ENCODE measurements at places on chromosomes 3 and 15. TPM values are rescaled to one million over a fixed set of nuclear protein-coding genes. Genes with fewer than 3 reads are reported as not detected.

The DNASE1L3 gene
- not detected for total RNA-seq

The LSMEM2 gene
- total RNA-seq = not detected

The RBPMS2 gene
- total RNA-seq = 9.5 TPM

The FOXB1 gene
- not detected for total RNA-seq

The NOX5 gene
- 0.30 TPM for total RNA-seq

The CFAP91 gene
- total RNA-seq = 0.35 TPM

The C2CD4A gene
- total RNA-seq = not detected

The AADACL2 gene
- not detected for total RNA-seq

The WWTR1 gene
- 119 TPM for total RNA-seq

The SPTBN5 gene
- total RNA-seq = 0.22 TPM

The ZMYND10 gene
- 1.1 TPM for total RNA-seq

The PAK6 gene
- 0.87 TPM for total RNA-seq

The LEKR1 gene
- total RNA-seq = 1.00 TPM

The MASP1 gene
- not detected for total RNA-seq

The IQCF5 gene
- total RNA-seq = not detected

The BCL6 gene
- 7.2 TPM for total RNA-seq

The CPNE4 gene
- 4.3 TPM for total RNA-seq

The CTXN2 gene
- not detected for total RNA-seq

The SMCO1 gene
- total RNA-seq = not detected

The LTF gene
- not detected for total RNA-seq

The ZNF619 gene
- 2.0 TPM for total RNA-seq

The PTH1R gene
- 0.51 TPM for total RNA-seq

The OR5K2 gene
- not detected for total RNA-seq

The BNC1 gene
- 0.47 TPM for total RNA-seq

The UCN2 gene
- 8.6 TPM for total RNA-seq

The LRRIQ4 gene
- not detected for total RNA-seq

The FBXW12 gene
- total RNA-seq = not detected

The SERINC4 gene
- total RNA-seq = 0.10 TPM

Measured in A549 treated with RU486 at 1 μM for 4 hours (cell line).